ENCODE measurements at places on chromosomes 7 and 10.

DNA sequence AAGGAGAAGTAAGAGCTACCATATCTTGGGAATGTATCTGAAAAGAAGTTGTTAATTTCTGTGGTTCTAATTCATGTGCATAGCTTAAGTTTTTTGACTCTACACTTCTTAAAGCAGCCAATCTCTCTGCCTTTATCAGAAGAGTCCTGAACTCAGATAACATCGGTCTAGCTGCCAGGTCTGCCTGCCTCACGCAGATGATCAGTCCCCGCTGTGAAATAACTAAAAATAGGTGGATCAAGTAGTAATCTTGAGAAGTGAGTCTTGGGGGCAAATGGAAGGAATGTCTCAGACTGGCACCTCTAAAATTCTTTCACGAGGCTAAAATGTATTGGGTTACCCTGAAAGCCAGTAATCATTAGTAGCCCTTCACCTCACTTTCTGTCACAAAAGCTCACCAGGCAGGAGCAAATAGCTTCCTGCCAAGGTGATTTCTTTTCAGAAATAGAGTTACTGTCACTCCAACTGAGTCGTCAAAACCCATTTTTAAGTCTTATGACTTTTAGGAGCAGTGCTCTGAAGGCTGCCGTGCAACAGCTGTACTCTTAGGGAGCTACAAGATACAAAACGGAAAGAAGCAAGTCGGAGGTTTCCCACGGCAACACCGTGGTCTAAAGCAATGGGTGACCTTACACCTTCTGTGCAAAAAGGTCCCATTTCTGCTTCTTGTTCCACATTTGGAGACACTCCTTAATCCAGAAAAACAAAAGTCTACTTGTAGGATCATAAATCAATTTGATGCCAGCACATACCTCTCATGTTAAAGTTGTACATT lies 85.2 kb downstream of the ABCB5 start:
- DNase-seq: no peak

GRCh38 chr7:56007167-56007652 lies 42.8 kb downstream of the NIPSNAP2 start:
- no peak for DNase-seq

DNA sequence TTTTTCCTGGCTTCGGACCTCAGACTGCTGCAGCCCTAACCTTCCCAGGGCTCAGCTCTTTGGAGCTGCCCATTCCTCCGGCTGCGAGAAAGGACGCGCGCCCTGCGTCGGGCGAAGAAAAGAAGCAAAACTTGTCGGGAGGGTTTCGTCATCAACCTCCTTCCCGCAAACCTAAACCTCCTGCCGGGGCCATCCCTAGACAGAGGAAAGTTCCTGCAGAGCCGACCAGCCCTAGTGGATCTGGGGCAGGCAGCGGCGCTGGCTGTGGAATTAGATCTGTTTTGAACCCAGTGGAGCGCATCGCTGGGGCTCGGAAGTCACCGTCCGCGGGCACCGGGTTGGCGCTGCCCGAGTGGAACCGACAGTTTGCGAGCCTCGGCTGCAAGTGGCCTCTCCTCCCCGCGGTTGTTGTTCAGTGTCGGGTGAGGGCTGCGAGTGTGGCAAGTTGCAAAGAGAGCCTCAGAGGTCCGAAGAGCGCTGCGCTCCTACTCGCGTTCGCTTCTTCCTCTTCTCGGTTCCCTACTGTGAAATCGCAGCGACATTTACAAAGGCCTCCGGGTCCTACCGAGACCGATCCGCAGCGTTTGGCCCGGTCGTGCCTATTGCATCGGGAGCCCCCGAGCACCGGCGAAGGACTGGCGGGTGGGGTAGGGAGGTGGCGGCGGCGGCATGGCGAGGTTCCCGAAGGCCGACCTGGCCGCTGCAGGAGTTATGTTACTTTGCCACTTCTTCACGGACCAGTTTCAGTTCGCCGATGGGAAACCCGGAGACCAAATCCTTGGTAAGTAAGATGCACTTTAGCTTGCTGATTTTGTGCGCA lies at the start of gene PLXDC2:
Gene PLXDC2, plus strand, starts transcription at position 22 of the 820 bp plus-strand sequence.
- DNase-seq: peak; percentile 12

DNA sequence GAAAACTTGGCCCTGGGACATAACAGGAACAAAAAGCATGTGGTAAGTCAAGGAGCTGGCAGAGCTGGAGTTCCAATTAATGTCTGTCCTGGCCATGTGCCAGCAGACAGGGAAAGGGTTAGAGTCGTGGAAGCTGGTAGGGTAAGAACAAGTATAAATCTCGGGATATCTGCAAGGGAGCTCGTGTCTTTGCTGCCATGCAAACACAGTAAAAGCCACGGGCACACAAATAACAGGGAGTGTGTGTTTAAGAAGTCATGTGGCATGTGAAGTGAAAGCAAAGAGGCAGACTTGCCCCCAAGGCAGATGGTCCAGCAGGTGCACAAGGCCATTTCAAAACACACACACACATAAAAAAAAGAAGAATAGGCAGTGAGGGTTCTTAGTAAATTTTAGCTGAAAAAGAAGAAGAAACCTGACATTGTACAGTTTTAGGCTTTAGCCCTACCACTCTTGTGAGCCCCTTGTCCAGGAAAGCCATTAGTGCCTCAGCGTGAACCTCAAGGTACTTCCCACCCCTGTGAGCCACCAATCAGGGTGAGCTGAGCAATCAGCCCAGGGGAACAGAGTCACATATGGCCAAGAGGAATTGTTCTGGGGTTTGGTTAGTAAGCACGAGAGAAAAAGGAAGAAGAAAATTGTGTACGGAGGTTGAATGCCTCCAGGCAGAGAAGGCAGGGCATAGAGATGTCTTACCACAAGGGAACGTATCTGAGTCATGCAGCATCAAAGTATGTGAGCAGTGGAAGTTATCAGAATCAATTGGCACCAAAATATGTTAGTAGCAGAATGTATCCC lies 32.8 kb upstream of the ARHGAP12 start:
- DNase-seq: peak; percentile 62

GRCh38 chr7:127035203-127035849 lies 217.4 kb downstream of the GRM8 start:
- DNase-seq: no peak

DNA sequence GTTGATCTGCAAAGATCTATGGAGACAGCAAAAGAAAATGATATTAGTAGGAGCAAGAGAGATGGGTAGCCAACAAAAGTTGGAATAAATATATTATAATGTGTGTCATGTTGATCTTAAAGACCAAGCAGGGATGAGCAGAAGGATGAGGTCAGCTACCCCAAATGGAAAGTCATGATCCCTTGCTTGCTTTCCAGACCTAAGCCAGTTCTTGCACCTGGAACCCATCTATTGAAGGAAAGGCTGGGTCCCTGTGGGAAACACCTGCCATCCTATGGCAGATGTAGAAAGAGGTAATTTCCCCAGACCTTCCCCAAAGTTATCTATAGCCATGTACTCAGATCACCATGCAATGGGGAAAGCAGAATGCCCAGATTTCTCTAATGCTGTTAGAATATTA lies 52.5 kb downstream of the LYZL2 start:
- no peak for DNase-seq

- DNase-seq: no peak
These were observed 37.6 kb upstream of the COL1A2 start for GRCh38 chr7:94357076-94357475.

DNA sequence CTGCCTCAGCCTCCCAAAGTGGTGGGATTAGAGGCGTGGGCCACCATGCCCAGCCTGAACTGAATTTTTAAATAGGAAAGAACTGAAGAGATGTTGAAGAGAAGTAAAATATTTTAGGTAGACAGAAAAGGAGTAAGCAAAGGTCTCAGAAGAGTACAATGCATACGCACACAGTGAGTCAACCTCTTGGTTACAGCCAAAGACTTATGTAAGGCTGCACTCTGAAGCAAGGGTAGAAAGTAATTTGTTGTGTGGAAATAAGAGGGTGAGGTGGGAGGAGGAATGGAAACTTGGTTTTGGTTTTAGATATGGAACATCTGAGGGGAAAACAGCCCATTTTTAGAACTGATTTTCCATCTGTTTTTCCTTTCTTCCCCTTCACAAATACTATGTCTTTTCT lies 17.6 kb downstream of the KRIT1 start:
- DNase-seq: no peak

GRCh38 chr10:49667991-49668390 lies 11.5 kb upstream of the C10orf53 start:
- DNase-seq: no peak

DNA sequence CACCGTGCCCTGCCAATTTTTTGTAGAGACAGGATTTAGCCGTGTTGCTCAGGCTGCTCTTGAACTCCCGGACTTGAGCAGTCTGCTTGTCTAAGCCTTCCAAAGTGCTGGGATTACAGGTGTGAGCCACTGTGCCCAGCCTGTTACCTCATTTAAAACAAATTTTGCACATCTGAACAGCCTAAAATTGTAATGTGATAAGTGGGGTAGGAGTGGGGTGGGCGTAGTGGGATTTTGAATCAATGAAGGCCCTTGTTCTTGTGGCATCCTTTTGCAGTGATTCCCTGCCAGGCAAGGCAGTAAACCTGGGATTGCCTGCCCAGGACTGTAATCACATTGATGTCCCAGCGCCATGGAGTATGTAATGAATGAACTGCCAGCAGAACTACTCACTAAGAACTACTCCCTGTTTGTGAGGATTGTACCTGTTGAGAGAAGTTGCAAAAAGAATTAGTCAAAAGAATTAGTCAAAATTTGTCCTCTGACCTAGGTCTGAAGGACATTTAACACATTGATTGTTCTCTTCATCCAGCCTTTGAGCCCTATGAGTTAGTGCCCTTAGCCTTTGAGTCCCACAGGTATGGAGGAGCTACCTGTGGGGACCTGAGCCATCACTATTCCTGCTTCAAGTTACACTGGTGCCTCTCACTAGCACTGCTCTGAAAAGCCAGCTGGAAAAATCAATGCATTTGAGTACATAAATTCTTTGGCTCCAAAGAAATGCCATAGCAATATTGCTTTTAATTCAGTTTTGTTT lies 5.3 kb downstream of the RPS24 start:
- DNase-seq: no peak

- no peak for DNase-seq
These were observed 1254.6 kb upstream of the CELF2 start for GRCh38 chr10:9762966-9763656.

DNA sequence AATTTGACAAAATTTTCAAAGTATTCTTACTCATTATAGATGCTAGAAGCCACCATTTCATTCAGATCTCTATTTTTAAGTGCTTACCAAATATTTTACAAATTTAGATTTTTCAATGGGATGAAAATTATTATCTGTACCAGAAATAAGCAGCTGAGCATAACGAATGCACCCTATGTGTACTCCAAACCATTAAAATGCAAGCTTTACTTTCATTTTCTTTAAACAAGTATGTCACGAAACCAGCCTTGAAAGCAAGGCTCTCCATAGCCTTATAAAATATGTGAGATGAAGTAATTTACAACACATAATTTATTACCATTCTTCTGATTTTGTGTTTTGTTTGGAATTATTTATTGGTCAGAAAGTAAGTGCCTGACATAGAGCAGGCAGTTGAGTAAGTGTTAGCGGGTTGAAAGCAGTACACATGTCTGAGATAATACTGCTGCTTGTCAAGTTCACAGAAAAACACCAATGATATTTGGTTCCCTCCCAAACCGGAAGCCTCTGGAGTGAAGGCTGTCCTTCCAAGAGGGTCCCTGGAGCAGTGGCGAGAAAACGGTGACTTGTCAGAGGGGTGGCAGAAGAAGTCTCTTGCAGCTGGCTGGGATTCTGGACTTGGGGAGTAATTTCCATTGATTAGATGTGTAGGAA lies 322.7 kb upstream of the PFKP start:
- no peak for DNase-seq

DNA sequence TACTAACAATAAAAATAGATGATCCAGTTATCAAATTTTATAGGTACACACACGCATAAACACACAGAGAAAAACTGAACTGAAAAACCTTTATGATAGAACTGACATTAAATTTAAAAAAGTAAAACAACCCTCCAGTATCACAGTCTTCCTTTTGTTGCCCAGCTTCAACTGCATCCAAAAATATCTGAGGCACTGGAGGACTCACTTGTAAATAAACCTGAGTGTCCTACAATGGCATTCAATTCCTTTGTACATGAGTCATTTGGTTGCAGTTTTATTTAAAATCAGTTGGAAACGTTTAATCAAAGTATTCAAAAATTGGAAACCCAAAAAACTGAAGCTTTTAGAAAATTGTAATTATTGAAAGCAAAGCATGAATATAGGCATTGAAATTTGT lies 265.2 kb upstream of the CSTF2T start:
- DNase-seq: no peak

DNA sequence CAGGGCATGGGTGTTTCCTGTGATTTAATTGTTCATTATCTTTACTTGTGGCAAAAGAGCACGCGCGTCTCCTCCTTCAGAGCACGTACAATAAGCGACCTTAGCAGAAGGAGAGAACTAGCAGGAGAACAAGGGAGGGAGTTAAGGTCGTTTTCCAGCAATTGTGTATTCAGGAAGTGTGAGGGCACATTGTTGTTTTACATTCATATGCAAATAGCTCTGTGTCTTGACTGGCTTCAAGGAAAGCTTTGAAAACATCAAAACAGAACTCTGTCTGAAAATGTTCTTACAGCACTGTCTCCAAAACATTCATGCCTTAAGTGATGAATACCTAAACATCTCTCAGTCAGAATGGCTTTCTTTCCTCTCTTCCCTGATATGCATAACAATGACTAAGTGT lies 499.1 kb downstream of the ACTR3B start:
- no peak for DNase-seq

DNA sequence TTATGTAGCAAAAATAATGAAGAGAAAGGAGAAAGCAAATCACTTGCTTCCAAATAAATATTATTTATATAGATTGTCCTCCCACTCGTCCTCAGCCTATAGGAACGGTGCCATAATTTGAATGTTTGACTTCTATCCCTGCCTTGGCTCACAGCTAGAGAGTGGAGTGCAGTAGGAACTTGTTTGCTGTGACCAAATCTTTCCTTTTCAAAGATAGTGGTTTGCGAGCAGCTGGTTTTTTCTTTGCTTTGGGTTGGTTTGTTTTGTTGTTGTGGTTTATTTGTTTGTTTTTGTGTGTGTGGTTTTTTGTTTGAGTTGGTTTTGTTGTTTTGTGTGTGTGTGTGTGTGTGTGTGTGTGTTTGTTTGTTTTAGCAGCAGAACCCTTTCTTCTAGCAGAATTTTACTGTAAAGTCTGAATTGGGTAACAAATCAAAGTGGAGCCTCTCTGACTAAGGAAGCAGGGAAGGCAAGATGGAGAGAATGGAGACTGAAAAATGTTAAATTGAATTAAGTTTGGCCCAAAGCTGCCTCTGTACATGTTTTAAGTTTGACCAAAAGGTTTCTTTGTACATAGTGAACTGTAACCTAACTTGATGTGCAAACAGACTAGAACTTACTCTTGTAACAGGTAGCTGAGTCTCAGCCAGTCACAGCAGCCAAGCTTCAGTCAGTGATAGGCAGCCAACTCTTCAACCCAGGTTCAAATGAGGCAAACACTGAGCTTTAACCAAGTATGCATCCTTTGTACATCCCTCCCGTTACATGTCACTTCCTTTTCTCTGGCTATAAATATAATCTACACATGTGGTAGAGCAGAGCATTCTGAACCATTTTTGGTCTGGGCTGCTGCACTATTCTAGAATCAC lies 149.5 kb upstream of the LRGUK start:
- no peak for DNase-seq

DNA sequence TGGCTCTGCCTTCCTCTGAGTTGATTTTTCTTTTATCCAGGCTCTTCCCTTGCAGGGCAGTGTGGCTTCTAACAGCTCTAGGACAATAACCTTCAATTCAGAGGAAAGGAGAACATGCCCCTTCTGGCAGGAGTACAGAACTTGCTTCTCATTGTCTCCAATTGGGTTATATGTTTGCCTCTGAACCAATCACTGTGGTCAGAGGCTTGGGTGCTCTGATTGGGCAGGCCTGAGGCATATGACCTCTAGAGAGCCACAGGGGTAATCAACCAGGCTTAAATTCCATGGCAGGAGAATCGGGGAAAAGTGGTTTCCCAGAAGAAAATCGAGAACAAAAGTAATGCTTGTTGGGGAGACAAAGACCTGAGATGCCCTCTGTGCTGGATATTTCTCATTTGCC lies 240.0 kb downstream of the REEP3 start:
- DNase-seq: no peak
